ENCODE measurements at places on chromosomes 1 and 21. TPM values are rescaled to one million over a fixed set of nuclear protein-coding genes. Genes with fewer than 3 reads are reported as not detected.
A peak's percentile ranks its signal among the peaks of the same experiment; 100 is the strongest.

DNA sequence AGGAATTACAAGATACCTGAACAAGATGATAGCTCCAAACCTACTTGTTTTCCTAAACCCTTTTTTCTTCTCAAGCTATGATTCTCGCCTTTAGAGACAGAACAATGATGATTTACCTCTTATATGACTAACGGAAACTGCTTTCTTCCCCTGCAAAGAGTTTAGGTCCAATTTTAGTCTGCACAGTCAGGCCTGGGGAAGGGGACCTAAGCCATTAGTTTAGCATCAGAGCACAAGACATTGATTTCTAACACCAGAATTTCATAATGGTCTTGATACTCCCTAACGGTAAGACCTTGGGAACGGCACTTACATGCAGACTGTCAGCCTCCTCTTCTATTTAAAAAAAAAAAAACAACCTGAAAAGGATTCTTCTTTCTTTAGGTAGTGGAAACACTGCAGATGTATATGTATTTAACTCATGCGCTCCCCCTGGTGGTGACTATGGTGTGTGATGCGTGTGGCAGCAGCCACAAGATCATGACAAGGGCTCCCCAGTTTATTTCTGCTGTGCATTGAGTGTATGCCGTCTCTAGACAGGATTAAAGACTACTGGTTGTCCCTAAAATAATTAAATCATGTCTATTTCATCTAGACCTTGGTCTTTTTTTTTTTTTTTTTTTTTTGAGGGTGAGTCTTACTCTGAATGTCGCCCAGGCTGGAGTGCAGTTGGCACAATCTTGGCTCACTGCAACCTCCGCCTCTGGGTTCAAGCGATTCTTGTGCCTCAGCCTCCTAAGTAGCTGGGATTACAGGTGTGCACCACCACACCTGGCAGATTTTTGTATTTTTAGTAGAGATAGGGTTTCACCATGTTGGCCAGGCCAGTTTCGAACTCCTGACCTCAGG is 37.3 kb upstream of the TMEM222 start:
- DNase-seq, result peak; percentile 92

DNA sequence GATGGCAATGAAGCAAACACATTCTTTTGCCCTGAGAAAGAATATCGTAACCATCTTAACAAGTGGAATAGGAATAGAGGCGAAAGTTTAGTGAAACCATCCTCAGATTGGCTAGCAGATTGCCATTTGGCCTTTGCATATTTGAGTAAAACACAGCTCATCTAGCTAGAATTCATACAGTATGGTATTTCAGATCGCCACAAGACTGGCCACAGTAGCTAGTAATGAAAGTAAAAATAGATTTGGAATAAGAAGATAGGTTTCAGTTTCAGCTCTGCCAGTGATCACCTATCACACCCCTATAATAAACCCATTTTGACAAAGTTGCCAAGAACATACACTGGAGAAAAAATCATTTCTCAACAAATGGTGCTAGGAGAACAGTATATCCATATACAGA is 294.9 kb downstream of the LRRIQ3 start:
- DNase-seq, result no peak

GRCh38 chr21:34850166-34850690 is 181.4 kb downstream of the CLIC6 start:
- no peak for DNase-seq

The KRTAP19-3 gene
- not detected for total RNA-seq

DNA sequence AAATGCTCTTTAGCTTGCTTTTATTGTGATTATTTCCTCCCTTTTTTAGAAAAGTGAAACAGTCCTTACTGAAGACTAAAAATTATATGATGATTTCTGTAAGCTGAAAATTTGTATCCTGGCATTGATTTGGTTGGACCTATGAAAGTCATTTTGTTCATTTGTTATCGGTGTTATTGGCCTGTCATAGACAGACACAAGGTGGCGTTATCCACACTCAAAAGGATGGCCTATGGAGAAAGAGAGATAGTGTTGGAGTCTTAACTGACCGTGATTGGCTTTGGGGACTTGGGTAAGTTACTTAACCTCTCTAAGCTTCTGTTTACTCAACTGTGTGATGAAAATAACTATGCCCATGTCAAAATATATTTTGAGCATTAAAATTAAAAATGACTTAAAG is 203.6 kb upstream of the CHODL start:
- no peak for DNase-seq

The STUM gene
- 0.35 TPM for total RNA-seq

- no peak for DNase-seq
Measured at GRCh38 chr21:40556442-40556968, 290.5 kb downstream of the DSCAM start.

The SPATA21 gene
- not detected for total RNA-seq

- DNase-seq, result no peak
Measured at GRCh38 chr1:201183209-201183608, 7.4 kb upstream of the IGFN1 start.

DNA sequence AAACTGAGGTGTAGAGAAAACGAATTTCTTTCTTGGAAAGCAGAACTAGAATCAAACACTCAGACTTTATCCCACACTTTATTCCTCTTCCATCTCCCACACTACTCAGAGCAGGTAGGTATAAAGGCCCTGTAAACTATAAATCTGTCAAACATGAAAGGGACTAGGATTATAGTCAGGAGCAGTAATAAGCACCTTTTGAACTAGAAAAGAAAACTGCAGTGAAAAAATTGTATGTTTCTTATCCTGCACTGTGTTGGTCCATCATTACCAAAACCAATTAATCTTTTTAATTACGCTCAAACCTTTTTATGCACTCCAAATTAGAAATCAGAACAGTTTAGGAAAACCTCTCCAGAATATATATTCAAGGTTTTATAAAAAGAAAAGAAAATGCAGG is 47.6 kb downstream of the LPAR3 start:
- DNase-seq, result no peak

The PTGS2 gene
- 3.1 TPM for total RNA-seq

DNA sequence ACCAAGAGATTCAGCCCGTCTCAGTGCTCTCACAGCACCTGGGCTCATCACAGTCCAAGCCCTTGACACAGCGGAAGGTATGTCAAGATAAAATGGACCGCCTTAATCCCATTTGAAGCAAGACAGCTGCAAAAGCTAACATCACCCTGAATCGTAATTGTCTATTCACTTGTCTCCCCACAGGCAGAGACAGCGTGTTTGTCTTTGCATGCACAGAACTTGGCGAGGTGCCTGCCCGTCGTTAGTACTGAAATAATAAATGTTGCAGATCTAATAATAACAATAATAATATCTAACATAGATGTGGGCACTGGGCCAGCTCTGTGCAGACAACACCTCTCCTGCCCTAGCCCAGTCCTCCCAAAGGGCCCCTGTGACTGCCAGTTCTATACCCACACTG is 271.7 kb downstream of the NPHP4 start:
- DNase-seq, result no peak

GRCh38 chr1:228377664-228378089 is 29.0 kb downstream of the TRIM11 start:
- no peak for DNase-seq

DNA sequence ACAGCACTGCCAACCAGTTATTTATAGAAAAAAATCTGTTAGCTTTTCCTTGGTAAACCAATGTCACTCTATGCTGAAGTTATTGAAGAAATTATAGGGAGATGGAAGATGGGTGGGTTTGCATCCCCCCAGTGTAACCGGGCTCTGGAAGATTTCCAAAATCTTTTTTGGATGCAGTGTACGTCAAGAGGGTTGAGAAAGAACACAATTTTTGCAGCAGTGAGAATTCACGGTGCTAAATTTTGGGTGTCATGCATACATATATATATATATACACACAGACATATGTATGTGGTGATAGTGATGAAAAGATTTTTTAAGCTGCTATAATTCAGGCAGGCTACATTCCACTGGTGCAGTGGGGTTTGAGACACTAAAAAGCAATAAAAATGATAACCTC is 91.4 kb upstream of the MAGI3 start:
- DNase-seq, result no peak

DNA sequence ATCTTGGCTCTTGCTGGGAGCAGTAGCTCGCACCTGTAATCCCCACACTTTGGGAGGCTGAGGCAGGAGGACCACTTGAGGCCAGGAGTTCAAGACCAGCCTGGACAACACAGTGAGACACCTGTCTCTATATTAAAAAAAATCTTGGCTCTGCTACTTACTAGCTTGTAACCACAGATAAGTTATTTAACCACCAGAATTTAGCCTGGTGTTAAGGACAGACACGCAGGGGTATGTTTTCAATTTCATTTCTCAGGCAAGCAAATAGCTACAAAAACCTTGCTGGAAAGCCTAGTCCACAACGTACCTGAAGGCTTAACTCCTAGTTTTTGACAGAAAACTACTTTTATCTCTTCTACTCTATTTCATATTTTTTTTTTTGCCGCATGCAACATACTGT is 24.8 kb upstream of the GFI1 start:
- DNase-seq, result no peak

DNA sequence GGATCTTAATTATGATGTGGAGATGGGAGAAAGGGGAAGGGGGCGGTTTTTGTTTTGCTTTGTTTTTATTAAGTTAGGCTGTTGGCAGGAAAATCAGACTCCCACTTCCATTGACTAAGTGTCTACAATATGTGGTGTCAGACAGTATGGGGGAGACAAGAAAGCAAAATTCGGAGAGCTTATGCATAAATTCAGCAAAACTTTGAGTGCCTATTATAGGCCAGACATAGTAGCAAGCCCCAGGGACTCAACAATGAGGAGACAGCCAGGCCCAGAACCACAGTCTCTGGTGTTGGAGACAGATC is 835 bp upstream of the TSPAN2 start:
- no peak for DNase-seq

- no peak for DNase-seq
Measured at GRCh38 chr1:31145648-31146047, 80.1 kb upstream of the PUM1 start.

The SH2D5 gene
- 0.46 TPM for total RNA-seq

- no peak for DNase-seq
Measured at GRCh38 chr21:45313015-45313414, 25.3 kb upstream of the POFUT2 start.

- no peak for DNase-seq
Measured at GRCh38 chr1:100941098-100941527, 45.2 kb downstream of the SLC30A7 start.

- DNase-seq, result no peak
Measured at GRCh38 chr1:207431508-207431907, 22.6 kb upstream of the CR2 start.

The WNT4 gene
- 0.19 TPM for total RNA-seq

- DNase-seq, result no peak
Measured at GRCh38 chr1:237387144-237387505, 345.1 kb downstream of the RYR2 start.

GRCh38 chr1:92797297-92797696 is 12.4 kb upstream of the EVI5 start:
- DNase-seq, result no peak

- DNase-seq, result no peak
Measured at GRCh38 chr1:153099461-153100045, 5.2 kb upstream of the SPRR2E start.

The GCSAML gene
- not detected for total RNA-seq

DNA sequence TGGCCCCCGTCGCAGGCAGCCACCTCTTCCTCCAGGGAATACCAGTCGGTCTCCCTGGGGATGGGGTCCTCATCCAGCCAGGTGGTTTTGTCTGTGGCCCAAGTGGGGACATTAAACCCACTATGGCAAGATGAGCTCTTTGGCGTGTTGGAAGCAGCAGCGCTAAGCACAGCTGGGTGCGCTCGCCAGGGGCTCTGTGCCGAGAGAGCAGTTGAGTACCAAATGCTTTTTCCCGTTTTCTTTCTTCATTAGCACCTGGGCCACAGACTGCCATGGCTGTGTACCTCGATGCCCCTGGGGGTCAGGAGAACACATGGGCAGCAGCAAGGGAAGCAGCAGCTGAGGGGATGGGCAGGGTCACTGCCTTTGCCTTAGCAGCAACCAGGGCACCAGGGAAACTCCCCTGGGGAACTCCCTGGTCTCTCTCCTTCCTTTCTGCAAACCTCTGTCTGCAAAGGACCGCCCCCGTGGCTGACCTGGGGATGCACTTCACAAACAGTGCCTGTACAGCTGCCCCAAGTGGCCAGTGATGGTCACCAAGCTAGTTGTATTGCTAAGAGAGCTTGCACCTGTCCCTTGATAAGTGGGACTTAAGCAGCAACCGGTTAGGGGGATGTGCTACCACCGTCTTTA is 31.1 kb downstream of the EDARADD start:
- peak; percentile 75 for DNase-seq

DNA sequence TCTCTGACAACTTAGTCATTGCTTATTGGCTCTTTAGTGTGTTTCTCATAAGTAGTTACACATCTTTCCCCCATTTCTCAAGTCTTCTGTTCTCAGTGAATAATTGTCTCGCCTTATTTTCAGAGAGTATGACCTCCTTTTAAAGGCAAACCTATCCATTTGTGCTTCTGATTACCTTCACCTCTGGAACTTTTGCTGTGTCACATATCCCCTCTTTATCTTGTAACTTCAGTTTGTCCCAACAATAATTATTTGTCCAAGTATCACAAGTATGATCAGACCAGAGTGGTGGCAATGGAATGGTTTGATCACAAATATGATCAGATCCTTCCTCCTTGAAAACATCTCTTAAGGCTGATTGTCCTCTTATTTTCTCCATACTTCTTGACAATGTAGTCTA is 5.3 kb upstream of the MRPS21 start:
- DNase-seq, result no peak

The ADGRL2 gene
- 76.3 TPM for total RNA-seq

The TMEM61 gene
- not detected for total RNA-seq

DNA sequence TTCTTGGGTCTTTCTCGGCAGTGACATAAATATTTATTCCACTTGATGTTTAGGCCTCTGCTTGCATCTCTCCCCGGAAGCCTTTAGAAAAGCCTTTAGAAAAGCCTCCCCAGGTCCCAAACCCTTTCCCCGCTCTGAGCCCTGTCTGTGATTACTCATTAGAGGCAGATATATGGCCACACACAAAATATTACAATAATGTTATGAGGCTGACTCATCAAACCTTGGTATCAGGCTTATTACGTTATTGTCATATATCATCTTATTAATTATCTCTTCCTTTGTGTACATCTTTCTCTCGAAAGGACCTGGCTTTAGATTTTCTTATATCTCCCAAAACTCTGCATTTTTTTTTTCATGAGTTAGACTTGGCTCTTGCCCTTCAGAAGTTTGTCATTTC is 69.5 kb downstream of the FGGY start:
- no peak for DNase-seq

GRCh38 chr1:212459656-212460055 is 26.9 kb downstream of the NENF start:
- DNase-seq, result no peak

- DNase-seq, result no peak
Measured at GRCh38 chr1:246954126-246954525, 22.4 kb upstream of the AHCTF1 start.

GRCh38 chr21:46139686-46140085 is 15.7 kb downstream of the FTCD start:
- no peak for DNase-seq

GRCh38 chr21:42835611-42836401 is 43.5 kb downstream of the WDR4 start:
- DNase-seq, result no peak

- DNase-seq, result no peak
Measured at GRCh38 chr1:242813490-242814091, 289.1 kb upstream of the PLD5 start.

Measured in osteocyte (in vitro differentiated cells).